ENCODE measurements at places on chromosomes 6 and 20. TPM values are rescaled to one million over a fixed set of nuclear protein-coding genes. Genes with fewer than 3 reads are reported as not detected.

FAM184A gene
- 0.27 TPM for total RNA-seq

RAMACL gene
- 3.3 TPM for total RNA-seq

SEMG1 gene
- not detected for total RNA-seq

DSP gene
- not detected for total RNA-seq

OLIG3 gene
- not detected for total RNA-seq

CCM2L gene
- total RNA-seq = not detected

MDFI gene
- total RNA-seq = not detected

DDO gene
- total RNA-seq = not detected

INSM1 gene
- not detected for total RNA-seq

PPP1R16B gene
- 108 TPM for total RNA-seq

FAM162B gene
- not detected for total RNA-seq

HLA-DPB1 gene
- 1,068 TPM for total RNA-seq

LRRC73 gene
- total RNA-seq = 0.99 TPM

ECT2L gene
- total RNA-seq = not detected

GPR63 gene
- total RNA-seq = 0.10 TPM

SLC4A11 gene
- total RNA-seq = 2.7 TPM

TREM2 gene
- total RNA-seq = not detected

WFDC12 gene
- total RNA-seq = not detected

DIDO1 gene
- total RNA-seq = 128 TPM

ASCC3 gene
- 42.3 TPM for total RNA-seq

PCSK2 gene
- total RNA-seq = not detected

DLL1 gene
- total RNA-seq = 4.5 TPM

SCRT2 gene
- not detected for total RNA-seq

CABLES2 gene
- 8.6 TPM for total RNA-seq

GPX5 gene
- total RNA-seq = not detected

PROKR2 gene
- not detected for total RNA-seq

IMPG1 gene
- total RNA-seq = not detected

GABRR1 gene
- total RNA-seq = not detected

CLIC5 gene
- total RNA-seq = 0.80 TPM

ARMH2 gene
- 5.0 TPM for total RNA-seq

HTR1E gene
- total RNA-seq = not detected

CCN5 gene
- total RNA-seq = not detected

AFDN gene
- 76.0 TPM for total RNA-seq

OR2H2 gene
- not detected for total RNA-seq

UBD gene
- total RNA-seq = not detected

RSPH4A gene
- total RNA-seq = 0.83 TPM

SLC52A3 gene
- total RNA-seq = not detected

KCNB1 gene
- 0.12 TPM for total RNA-seq

JAG1 gene
- not detected for total RNA-seq

ARHGAP40 gene
- not detected for total RNA-seq

PGC gene
- not detected for total RNA-seq

PLA2G7 gene
- total RNA-seq = 0.63 TPM

CTAGE9 gene
- total RNA-seq = not detected

ACTL10 gene
- total RNA-seq = 6.3 TPM

CTCFL gene
- total RNA-seq = not detected

NOX3 gene
- not detected for total RNA-seq

NCOA3 gene
- 309 TPM for total RNA-seq

ULBP3 gene
- total RNA-seq = 0.69 TPM

KCNS1 gene
- not detected for total RNA-seq

OR12D3 gene
- not detected for total RNA-seq

ENPP5 gene
- 0.68 TPM for total RNA-seq

LY6G5C gene
- 2.1 TPM for total RNA-seq

WFDC2 gene
- 1.0 TPM for total RNA-seq

PEDS1 gene
- 11.2 TPM for total RNA-seq

BHLHE23 gene
- total RNA-seq = not detected

AGPAT1 gene
- total RNA-seq = 29.8 TPM

TBX18 gene
- not detected for total RNA-seq

Data from B cell (primary cell).